ENCODE measurements at places on chromosomes 1 and 21.

- no peak for DNase-seq
Measured at GRCh38 chr1:206723805-206724472, 39.2 kb downstream of the MAPKAPK2 start.

DNA sequence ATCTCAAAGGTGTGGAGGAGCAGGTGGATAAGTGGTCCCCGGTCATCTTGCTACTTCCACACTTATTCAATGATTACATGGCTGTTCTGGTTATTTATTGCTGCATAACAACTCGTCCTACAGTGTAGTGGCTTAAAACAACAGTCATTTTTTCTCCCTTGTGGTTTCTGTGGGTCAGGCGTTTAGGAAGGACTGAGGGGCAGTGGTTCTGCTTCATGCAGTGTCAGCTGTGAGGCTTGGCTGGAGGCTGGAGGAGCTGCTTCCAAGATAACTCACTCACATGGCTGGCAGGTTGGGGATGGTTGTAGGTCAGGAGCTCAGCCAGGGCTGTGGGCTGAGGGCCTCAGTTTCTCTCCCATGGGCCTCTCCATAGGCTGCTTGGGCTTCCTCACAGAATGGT, 5.9 kb upstream of the SLC6A17 start:
- no peak for DNase-seq

DNA sequence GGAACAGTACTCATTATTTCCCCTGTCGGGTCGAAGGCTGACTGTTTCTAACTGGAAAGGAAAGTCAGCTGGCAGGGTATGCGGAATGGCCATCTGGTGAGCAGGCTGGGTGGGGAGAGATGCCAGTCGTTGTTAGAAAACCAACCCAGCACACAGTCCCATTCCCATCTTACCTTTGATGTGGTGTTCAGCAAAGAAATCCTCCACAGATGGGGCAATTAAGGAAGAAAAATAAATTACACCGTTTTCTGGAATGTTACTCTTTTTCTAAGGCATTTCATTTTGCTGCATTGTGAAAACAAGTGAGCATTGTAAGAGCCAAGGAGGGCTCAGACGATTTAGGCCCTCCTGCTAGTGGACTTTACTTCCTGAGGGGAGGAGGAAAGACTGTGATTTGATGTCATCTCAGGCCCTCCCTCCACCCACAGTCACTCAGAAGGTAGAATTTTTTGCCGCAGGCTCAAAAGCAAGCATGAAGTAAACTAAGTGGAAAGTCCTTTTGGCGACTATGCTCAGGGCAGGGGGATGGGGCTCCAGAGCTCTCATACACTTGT, at the start of gene SLC16A4:
SLC16A4 (minus strand) TSS at position 335 of the 554 bp plus-strand sequence. CDS start 1,703 bp downstream, outside the sequence.
- no peak for DNase-seq

DNA sequence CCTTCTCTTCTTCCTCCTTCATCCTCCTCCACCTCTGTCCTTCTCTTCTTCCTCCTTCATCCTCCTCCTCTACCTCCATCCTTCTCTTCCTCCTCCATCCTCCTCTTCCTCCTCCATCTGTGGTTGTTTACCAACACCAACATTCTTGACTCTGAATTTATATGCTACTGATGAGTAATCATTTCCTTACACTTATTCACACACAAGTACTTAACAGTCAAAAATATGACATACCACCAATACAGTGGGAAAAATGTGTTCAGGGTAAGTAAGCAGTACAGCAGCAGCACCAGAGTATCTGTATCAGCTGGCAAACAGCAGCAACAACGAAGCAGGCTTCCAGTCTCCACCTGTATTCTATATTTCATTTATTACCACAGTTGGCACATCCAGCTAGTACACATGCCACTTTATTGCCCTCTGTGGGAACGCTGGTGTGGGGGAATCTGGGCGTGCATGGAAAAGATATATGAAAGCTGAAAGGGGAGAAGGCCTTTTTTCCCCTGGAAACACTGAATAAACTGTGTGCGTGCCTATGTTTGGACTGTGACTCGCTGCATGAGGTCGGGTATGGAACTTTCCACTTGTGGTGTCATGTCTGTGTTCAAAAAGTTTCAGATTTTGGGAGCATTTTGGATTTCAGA, 16.0 kb downstream of the ADSS2 start:
- no peak for DNase-seq

- DNase-seq: no peak
Measured at GRCh38 chr1:73040811-73041210, 758.5 kb upstream of the NEGR1 start.

GRCh38 chr1:87328272-87329050, at the start of gene LMO4:
LMO4 (plus strand) TSS chr1:87328880; CDS start chr1:87332016, 3,136 bp downstream.
- peak; percentile 97 for DNase-seq

GRCh38 chr1:187433598-187433997, 604.8 kb downstream of the PLA2G4A start:
- no peak for DNase-seq

- no peak for DNase-seq
Measured at GRCh38 chr1:89873770-89874169, 52.9 kb downstream of the LRRC8D start.

- DNase-seq: no peak
Measured at GRCh38 chr1:31447210-31447609, 34.2 kb downstream of the SERINC2 start.

DNA sequence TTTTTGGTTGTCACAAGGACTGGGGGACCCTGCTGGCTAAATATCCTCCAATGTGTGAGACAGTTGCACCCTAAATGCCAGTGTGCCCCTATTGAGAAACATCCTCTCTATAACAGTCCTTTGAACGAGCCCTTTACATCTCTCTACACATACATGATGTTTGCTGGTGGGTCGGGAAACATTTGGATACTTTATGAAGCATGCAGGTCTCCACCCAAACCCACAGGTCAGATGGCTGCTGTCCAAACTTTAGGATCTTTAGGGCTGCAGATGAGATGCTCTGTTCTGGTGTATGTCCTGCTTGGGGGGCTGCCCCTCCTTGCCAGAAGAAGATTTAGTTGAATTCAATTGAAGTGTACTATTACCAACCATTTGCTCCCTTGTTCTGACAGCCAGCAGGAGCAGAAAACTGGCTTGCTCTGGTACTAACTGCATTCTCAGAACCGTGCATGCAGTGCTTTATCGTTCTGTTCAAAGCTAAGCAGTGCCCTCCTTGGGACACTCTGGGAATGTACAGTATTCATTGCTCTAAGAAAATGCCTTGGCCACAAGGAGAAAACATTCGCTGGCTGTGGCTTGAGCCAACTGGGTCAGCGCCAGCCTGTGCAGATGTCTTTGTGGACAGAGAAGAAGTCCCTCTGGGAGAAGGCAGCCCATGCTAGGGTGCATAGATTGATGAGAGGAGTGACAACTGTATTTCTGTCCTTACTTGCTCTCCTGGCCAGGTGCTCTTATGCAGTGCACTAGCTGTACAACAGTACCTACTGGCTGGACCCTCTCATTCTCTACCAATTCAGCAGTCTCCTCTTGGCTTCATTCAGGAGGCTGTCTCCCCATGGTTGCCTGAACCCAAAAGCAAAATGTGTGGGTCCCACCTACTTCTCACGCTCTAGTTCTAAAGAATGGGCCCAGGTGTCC, 61.4 kb upstream of the DIRAS3 start:
- DNase-seq: peak; percentile 34

- DNase-seq: no peak
Measured at GRCh38 chr21:33578214-33578613, 10.3 kb downstream of the DONSON start.

- DNase-seq: no peak
Measured at GRCh38 chr1:183730107-183730724, 74.7 kb upstream of the RGL1 start.

- DNase-seq: no peak
Measured at GRCh38 chr1:34829250-34829649, 30.3 kb downstream of the SMIM12 start.

DNA sequence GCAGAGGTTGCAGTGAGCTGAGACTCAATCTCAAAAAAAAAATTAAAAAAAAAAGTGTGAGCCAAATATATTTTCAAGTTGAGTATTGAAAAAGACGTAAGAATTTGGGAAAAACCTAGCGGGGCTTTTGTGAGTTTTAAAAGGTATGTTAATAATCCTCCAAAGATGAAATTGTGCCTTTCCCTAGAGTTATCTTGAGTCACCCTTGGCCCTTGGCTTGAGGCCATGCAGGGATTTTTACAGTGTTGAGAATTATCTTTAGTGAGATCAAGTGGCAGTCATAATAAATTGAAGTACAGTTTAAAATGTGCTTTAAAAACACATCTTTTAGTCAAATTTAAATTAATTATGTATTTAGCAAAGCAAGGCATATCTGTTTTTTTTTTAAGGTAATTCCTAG, 32.7 kb downstream of the PPP2R5A start:
- DNase-seq: no peak

GRCh38 chr1:104488296-104489015, 738.8 kb downstream of the AMY1C start:
- no peak for DNase-seq

- DNase-seq: no peak
Measured at GRCh38 chr1:154270833-154271232, 1.6 kb upstream of the HAX1 start.

GRCh38 chr1:38258085-38258627, 211.6 kb upstream of the POU3F1 start:
- DNase-seq: no peak

- no peak for DNase-seq
Measured at GRCh38 chr1:235074523-235075047, 54.1 kb downstream of the TOMM20 start.

DNA sequence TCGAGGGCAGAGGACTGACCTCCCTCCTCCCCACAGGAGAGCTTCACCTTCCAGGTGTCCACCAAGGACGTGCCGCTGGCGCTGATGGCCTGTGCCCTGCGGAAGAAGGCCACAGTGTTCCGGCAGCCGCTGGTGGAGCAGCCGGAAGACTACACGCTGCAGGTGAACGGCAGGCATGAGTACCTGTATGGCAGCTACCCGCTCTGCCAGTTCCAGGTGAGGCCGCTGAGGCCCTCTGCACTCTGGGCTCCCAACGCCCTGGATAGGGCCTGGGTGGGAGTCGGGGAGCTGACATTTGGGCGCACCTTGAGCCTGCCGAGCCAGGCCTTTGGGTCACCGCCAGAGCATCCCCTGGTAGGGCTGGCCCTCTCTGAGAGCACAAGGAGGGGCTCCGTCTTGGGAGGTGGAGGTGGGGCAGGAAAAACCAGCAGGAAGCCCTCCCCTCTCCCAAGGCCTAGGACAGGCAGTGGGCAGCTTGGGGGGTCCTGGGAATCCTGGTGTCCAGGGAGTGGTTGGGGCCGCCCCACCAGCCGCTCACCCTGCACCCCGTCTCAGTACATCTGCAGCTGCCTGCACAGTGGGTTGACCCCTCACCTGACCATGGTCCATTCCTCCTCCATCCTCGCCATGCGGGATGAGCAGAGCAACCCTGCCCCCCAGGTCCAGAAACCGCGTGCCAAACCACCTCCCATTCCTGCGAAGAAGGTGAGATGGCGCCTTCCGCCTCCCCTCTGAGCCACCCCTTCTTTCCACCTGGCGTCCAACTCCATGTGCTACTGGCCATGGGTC, 65.1 kb downstream of the PIK3CD start:
- no peak for DNase-seq

DNA sequence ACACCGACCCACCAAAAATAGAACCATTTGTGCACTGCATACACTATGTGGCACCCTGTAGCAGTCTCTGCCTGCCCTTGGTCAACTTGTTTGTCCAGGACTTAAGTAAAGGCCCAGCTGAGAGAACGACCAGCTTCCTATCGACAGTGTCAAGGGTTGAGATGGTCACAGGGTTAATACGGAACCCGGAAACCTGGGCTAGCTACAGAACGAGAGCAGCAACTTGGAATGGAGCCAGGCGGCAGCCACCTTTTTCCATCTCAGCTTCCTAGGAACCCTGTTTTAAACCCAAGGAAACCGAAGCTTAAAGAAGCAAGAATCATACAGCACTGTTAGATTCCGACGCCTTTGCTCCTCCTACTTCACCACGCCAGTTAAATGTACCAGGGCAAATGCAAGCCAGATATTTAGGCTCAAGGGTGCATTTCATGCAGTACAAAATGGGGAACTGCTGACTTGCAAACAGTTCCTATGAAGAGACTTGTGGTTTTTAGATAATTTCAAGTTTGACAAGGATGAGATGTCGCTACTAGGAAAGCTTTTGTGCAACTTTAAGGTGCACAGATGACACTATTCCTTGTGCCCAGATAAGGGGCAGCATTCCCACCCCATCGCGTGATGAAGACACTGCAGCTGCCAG, 35.5 kb downstream of the SLC66A1 start:
- DNase-seq: no peak

GRCh38 chr1:201966171-201966570, 10.9 kb downstream of the TIMM17A start:
- DNase-seq: no peak

- no peak for DNase-seq
Measured at GRCh38 chr21:46003575-46004007, 22.0 kb downstream of the COL6A1 start.

- DNase-seq: peak; percentile 60
Measured at GRCh38 chr1:178434360-178434759, 62.4 kb downstream of the CLEC20A start.

DNA sequence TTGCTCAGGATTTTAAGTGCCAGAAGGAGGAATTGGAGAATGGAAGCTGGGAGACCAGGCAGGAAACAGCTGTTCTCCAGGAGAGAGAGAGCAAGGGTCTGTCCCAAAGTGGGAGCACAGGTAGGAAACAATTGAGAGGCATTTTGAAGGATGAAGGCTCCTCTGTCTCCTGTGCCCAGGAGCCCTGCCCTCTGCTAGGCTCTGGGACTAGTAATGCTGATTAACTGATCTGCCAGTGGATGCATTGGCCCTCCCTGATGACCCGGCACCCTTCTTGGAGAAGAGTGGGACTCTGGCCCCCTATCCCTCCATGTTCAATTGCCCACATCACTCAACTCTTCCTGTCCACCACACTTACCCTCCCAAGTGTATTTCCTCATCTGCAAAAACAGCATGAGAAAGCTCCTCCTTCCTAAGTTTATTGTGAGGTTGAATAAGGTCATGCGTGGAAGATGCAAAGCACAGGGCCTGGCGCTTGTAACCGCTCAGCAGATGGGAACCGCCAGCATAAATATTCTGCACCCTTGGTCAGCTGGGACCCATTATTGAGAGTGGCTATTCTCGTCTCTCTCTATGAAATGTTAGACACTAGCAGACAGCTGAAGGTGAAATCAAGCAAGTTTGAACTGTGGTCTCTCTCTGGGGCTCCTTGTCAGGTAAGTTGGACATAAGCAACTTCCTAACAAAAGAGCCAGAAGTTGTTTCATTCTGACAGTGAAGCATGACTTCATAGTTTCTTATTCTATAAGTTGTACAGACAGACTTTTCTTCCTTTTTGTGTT, 63.0 kb upstream of the ANGPTL1 start:
- DNase-seq: no peak

DNA sequence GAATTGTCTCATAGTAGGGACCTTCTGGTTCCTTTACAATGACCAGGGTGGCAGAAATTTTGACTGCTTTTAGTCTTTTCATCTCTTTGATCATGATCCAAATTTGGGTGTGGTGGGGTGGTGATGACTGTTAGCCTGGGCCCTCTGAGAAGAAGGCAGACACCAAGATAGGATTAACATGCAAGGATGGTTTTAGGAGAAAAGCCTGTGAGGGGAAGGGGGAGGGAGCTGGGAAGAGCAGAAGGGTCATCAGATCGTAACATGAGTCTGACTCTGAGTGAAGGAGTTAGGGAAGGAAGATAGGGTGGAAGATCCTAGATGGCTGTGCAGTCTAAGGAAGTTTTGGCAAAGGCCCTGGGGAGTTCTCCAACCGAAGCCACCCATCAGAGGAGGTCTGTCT, 28.5 kb upstream of the CAMSAP2 start:
- no peak for DNase-seq
